ENCODE measurements at places on chromosomes 3 and 15.

DNA sequence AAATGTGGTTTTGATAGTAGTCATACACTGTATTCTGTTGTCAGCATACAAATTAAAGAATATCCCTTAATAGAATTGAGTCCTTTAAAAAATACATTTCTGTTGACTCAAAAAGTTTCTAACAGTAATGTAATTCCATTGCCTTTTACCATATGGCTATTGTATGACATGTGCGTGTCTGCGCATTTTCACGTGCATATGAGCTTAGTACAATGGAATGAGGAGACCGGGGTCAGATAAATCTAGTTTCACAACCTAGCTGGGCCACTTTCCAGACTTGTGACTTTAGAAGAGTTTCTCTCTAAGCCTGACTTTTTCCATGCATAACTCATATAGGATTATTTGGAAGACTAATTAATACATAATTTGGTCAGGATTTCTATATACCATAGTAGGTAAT is 38.7 kb downstream of the ZBTB38 start:
- no peak for DNase-seq

GRCh38 chr3:99250821-99251355 is 349.4 kb upstream of the DCBLD2 start:
- no peak for DNase-seq

- no peak for DNase-seq
Observed at GRCh38 chr3:89946884-89947283, 839.5 kb downstream of the EPHA3 start.

DNA sequence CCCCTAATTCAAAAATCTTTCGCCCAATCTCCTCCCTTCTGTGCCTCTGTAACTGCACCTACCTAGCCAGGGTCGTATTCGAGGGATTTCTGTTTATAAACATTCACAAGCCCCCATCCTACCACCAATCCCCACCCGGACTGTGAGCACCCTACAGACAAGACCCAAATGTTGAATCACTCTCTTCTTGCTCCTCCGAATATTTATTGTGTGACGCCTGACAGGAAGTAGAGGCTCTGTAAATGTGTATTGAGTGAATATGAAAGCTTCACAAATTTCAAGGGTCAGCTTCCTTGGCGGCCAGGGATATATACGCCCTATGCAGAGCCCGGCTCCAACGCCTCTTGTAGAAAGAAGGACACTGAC is 1.6 kb downstream of the BDH1 start:
- no peak for DNase-seq

GRCh38 chr15:37921527-37922385 is 12.7 kb upstream of the TMCO5A start:
- no peak for DNase-seq

- no peak for DNase-seq
Observed at GRCh38 chr15:100710222-100710621, 107.8 kb downstream of the ASB7 start.

Data from NCI-H1417 treated with DMSO at 0.1 percent for 48 hours (cell line).